Stimulated activated CD8-positive, alpha-beta memory T cell treated with anti-CD3 and anti-CD28 coated beads, Interleukin-15, amount 100 ng/mL, for 24 hours (primary cell): ENCODE measurements at places on chromosomes 11 and 22.

DNA sequence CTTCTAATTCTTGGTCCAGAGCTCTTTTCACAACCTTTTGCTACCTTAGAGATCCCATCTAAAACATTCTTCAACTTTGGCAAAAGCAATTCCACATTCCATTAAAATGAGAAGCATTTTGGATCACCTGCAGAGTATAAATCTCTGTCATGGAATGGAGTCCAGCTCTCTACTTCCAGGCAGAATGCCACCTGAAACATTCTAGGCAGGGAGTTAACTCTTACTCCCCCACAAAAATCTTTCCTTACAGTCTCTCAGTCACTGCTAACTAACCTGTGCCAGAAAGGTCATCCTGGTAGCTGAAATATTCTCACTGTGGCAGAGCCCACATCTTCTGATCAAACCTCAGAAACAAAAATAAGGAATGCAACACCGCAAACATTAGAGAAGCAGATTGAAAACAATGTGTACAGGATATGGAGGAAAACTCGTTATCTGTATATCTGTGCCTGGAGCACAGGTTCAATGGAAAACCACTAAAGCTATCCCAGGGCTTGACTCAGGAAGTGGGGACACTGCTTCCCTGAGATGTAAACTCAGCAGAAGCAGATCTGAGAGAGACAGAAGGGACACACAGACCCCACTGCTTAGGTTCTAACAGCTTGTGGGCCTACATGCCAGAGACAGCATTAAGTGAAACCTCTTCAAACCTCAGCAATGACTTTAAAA is 78.9 kb downstream of the KCNC1 start:
- no peak for DNase-seq

DNA sequence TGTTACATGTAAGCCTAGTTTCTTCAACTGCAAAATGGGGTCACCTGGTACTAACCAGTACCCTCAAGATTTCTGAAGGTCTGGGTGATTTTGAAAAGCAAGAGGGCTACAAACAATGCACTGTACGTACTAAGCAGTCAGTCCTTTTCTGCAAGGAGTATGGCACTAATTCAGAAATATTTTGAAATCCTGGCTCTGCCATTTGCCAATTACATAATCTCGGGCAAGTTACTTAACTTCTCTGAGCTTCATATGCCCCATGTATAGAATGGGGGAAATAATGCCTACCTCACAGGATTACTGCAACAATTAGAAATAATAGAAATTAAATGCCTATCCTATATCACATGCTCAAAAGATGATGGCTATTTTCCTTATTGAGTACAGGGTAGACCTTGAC is 60.7 kb upstream of the CCDC89 start:
- no peak for DNase-seq

GRCh38 chr11:128206461-128206860 is 380.9 kb downstream of the ETS1 start:
- DNase-seq = no peak

GRCh38 chr22:37119872-37120271 is 10.4 kb upstream of the TMPRSS6 start:
- DNase-seq = no peak

GRCh38 chr22:30324014-30324730 is 2.6 kb downstream of the TBC1D10A start:
- DNase-seq = no peak

DNA sequence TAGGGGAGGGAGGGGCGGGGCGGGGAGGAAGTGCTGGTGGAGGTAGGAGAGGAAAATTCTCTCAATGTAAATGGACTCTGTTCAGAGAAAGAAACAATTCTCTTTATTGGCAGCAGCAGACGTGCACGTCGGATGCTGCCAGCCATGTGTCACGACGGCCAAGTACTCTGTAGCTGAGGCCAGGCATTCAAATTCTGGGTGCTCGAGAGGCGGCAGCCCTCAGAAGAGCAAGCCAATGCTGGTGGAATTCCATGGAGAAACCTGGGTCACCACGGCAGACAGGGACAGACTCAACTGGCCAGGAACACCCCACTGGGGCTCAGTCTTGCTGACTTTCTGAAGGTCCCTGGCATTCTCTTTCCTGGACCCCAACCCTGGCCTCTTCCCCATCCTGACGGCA is 90.8 kb downstream of the ABTB2 start:
- DNase-seq = no peak

DNA sequence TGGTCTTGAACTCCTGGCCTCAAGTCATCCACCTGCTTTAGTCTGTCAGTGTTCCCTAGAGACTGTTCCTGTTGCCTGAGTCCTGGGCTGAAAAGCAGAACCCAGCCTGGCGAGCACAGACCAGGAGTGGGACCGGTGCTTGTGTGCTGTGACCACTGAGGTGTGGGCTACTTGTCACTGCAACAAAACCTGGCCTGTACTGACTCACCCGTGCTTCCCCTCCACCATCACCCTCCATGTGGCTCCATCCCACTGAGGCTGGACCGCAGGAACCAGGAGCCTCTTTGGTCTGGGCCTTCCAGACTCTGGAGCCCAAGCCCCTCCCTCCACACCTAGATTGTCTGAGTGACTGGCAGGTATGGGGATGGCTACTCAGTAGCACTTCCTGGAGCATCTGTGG is 8.6 kb downstream of the MCAT start:
- DNase-seq = no peak
